Hematopoietic multipotent progenitor cell treated with erythropoietin and hydrocortisone succinate and interleukin-3 and kit ligand, for 8 days (in vitro differentiated cells): ENCODE measurements at places on chromosomes 1 and 21.

DNA sequence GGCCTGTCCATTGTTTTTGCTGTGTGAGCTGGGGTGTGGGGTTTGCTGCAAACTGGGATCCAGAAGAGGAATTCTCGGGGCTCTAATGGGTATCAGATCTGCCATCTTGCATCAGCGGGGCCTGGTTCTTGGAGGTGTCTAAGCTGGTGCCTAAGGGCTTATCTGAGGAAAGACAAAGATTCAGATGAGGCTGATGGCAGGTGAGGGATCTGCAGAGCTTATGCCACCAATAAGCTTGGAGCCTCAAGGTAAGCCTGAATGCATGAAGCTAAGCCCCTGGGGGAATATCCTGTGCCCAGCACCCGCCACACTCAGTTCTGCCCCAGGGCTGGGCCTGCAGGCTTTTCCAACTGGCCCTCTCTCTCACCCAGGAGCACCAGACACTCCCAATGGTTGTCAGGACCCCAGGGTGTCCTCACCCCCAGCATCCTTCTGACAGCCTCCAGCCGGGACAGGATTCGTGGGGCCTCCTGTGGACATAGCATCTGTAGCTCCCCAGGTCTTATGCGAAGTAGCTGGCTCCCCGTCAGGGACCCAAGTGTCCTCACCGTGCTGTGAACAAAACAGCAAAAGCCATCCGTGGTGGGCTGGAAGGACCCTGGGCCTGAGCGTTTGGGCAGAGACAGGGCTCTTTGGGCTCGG is 9.5 kb upstream of the GSTM3 start:
- no peak for DNase-seq

- DNase-seq = no peak
These were observed 109.0 kb downstream of the ERG start for GRCh38 chr21:38389354-38389676.

DNA sequence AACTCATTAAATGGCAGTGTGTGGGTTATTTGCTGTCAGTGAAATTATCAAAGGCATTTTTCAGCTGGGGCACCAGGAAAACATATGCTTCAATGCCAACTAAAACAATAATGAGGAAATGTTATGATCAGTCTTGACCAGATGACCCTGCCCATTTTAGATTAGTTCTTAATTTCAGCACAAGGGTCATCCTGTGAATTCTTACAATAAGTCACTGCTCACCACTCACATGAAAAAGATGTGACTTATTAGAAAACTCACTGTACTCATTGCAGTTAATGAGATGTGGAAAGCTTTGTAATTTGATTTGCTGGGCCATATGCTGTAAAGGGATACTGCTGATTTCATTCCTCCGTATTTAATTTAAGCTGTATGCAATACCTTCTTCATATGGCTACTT is 178.5 kb upstream of the LMO4 start:
- no peak for DNase-seq

DNA sequence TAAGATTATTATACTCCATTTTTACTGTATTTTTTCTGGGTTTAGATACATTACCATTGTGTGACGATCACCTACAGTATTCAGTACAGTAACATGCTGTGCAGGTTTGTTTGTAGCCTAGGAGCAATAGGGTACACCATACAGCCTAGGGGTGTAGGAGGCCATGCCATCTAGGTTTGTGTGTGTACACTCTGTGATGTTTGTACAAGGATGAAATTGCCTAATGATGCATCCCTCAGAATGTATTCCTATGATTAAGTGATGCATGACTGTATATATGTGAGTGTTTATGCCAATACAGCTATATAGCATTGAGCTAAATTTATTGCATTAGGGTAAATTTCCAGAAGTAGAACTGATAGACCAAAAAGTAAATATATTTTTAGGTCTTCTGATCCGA is 23.3 kb downstream of the TUFT1 start:
- DNase-seq = no peak

- no peak for DNase-seq
These were observed 117.1 kb upstream of the IFFO2 start for GRCh38 chr1:19073311-19074186.

DNA sequence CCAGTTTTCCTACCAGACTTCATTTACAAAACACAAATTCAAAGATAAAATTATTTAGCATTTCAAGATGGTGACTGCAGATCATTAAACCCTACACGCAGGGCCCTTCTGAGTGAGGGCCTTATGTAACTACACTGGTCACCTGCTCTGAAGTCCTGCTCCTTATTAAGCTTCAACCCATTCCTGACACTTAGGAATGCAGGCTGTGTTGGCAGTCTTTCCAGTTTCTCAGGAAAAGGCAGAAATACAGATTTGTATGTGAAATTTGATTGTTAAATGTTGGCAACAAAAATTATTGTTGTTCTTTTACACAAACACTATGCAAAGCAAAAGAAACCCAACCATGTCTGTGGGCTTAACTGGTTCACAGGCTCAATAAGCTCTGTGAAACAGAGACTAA is 25.8 kb upstream of the BCAS2 start:
- DNase-seq = no peak

DNA sequence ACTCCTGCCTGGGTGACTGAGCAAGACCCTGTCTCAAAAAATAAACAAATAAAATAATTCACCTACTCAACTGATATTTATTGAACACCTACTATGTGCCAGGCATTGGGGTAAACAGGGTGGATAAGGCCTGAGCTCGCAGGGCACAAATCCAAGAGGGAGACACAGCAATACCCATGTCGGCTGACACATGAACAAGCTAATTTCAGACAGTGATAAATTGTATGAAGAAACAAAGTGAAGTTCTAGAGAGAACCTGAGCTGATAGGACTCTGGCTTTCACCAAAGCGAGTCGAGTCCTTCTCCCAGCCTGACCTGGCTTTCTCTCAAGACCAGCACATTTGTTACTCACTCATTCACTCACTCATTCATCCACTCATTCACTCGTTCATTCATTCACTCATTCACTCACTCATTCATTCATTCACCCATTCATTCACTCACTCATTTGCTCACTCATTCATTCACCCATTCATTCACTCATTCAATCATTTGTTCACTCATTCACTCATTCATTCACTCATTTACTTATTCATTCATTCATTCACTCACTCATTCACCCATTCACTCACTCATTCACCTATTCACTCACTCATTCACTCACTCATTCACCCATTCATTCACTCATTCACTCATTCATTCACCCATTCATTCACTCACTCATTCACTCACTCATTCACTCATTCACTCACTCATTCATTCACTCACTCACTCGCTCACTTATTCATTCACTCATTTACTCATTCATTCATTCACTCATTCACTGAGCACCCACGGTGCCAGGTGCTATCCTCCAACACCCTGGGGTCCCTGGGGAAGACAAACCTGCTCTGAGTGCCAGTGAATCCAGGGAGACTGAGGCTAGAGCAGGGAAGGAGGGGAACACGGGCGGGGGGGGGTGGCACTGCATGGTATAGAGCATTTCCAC is 37.4 kb upstream of the CASZ1 start:
- DNase-seq = peak; percentile 4

DNA sequence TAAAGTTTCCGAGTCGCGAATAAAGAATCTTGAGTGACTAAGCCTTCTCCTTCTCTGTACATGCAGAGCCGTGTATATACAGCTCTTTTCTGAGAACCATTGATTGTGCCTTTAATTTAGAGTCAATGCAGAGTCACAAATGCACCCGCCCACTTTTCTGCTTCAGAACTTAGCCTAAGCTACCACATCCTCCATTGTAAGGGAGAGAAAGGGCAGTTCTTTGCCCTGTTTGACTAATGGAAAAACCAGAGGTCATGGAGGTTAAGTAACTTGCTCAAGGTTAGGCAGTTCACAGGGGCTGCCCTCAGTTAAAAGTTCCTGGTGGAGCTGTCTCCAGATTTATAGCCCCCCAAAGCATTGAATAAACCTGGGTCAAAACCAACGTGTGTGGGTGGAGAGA is 139.6 kb downstream of the TOMM20 start:
- DNase-seq = no peak

- no peak for DNase-seq
These were observed 63.4 kb downstream of the LBR start for GRCh38 chr1:225364439-225364838.

DNA sequence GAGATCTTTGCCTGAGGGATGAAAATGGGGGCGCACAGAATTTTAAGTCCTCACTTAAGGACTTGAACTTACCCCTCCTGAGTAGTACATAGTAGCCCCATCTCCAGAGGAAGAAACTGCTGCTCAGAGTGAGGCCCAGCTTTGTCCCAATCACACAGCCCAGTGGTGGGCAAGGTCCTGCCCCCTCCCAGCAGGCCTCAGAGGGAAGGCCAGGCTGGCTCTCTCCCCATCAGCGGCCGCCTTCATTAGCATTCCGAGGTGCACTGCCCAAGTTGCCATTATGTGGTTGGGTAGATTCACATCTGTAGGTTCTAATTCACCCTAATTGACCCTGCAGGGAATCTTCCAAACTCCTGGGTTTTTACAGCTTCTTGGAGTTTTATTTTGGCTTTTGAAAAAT is 59.1 kb downstream of the FOXO6 start:
- DNase-seq = no peak

GRCh38 chr1:179164494-179164893 is 65.0 kb downstream of the ABL2 start:
- no peak for DNase-seq

DNA sequence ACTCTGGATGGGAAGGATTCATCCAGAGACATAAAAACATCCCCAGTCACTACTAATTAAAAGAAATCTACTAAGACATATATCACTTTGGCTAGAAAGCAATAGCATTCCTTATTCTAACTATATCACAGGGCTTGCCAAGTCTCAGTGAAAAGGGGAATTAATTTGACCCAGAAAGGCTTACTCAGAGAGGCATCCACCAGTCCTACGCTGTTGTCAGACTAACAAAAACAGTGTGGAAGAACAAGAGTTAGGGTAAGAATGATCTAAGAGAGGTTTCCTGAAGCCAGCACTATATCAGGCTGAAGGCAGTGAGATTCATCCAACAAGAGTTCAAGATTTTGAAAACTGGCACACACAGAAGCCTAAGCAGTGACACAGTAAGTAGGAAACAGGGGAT is 126.1 kb downstream of the GDAP2 start:
- no peak for DNase-seq

GRCh38 chr1:35448344-35448801 is 108.8 kb downstream of the KIAA0319L start:
- no peak for DNase-seq

DNA sequence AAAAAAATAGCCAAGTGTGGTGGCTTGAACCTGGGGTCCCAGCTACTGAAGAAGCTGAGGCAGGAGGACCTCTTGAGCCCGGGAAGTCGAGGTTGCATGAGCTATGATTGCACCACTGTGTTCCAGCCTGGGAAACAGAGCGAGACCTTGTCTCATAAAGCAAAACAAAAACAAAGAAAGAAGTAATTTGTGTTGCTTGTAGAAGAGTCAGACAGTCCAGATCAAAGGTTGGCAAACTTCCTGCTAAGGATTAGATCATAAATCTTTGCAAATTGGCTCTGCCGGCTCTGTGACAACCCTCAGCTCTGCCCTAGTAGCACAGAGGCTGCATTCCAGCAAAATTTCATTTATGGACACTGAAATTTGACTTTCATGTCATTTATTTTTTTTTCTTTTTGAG is 19.0 kb upstream of the MFN2 start:
- DNase-seq = no peak

- DNase-seq = no peak
These were observed 62.8 kb downstream of the DDX20 start for GRCh38 chr1:111818546-111818945.

GRCh38 chr1:1916851-1917251 is 1.8 kb downstream of the CALML6 start:
- DNase-seq = no peak

DNA sequence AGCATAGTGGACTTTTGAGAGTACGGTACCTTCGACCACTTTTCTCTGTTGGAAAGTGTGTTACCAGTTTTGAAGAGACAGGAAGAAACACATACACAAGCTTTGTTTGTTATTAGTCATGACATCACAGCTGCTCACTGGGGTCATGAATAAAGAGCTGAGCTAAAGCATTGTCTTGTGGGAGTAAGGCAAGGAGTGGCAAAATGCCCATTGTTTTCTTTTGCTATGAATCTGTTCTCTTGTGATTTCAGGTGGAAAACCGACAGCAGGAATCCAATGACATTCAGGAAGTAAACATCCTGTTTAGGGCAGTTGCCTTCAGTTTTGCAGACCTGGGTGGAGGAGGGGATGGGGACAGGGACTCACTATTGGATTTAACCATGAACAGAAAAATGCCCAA is 66.2 kb downstream of the RGL1 start:
- no peak for DNase-seq

DNA sequence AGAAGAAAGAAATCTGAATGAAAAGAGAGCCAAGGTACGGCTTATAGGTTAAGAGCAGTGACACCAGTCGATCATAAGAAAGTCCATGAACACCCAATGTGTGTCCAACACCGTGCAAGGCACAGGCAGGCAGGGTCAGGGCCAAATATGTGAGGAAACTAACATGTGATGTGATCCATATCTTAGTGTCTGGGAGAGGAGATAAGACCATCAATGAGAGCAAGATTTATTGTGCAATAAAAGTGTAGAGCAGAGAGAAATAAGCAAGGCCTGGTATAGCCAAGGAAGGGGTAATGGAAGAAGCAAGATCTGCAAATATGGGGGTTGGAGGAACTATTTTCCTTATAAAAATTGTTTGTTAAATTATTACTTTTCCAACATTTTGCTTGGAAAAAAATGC is 198.8 kb downstream of the CRB1 start:
- peak; percentile 18 for DNase-seq

GRCh38 chr1:18924221-18924691 is 21.9 kb upstream of the ALDH4A1 start:
- no peak for DNase-seq

- DNase-seq = no peak
These were observed 129.4 kb upstream of the EDN2 start for GRCh38 chr1:41613689-41614574.

DNA sequence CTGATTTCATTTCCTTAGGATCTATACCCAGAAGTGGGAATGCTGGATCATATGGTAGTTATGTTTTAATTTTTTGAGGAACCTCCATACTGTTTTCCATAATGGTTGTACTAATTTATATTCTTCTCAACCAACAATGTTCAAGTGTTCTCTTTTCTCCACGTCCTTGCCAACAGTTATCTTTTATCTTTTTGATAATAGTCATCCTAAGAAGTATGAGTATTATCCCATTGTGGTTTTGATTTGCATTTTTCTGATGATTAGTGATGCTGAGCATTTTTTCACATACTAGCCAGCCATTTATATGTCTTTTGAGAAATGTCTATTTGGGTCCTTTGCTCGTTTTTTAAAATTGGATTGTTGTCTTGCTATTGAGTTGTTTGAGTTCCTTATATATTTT is 38.5 kb downstream of the ABCD3 start:
- DNase-seq = no peak

DNA sequence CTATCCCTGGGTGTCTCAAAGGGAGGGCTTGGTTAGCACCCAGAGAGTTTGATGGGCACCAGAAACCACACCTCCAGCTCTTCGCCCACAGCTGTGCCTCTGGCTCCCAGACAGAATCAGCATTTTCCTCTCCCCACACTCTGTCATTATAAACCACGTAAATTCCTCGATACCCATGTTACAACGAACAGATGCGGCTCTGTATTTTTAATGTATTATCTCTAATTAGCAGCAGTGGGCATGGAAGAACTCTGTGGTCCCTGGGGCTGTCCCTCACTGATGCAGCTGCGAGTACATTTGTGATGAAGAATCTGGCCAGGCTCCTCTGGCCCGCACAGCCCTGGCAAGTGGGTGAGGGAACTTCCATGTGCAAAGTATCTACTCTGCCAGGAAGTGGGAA is 10.8 kb downstream of the HMGB4 start:
- DNase-seq = no peak

- peak; percentile 95 for DNase-seq
These were observed 12.4 kb downstream of the KLHDC8A start for GRCh38 chr1:205344066-205344928.

- no peak for DNase-seq
These were observed 112.5 kb downstream of the RRAGC start for GRCh38 chr1:38746941-38747600.
